ENCODE measurements at places on chromosomes 7 and 10.

DNA sequence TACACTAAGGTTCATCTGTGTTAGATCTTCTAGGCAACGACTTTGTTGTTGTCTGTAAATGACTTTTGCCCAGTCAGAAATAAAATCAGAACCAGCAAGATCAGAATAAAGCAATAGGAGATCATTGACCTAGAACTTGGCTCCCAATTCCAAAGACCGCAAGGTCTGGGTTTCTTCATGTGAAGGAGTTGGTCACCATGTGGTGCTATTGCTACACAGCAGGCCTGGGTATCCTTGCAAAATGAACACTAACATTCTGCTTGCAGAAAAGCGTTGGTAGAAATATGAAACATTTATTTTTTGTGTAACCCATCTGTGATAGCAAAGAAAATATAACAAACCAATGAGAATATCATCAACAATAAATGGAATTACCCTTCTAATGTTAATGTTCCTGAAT, 831.0 kb downstream of the NXPH1 start:
- no peak for DNase-seq

DNA sequence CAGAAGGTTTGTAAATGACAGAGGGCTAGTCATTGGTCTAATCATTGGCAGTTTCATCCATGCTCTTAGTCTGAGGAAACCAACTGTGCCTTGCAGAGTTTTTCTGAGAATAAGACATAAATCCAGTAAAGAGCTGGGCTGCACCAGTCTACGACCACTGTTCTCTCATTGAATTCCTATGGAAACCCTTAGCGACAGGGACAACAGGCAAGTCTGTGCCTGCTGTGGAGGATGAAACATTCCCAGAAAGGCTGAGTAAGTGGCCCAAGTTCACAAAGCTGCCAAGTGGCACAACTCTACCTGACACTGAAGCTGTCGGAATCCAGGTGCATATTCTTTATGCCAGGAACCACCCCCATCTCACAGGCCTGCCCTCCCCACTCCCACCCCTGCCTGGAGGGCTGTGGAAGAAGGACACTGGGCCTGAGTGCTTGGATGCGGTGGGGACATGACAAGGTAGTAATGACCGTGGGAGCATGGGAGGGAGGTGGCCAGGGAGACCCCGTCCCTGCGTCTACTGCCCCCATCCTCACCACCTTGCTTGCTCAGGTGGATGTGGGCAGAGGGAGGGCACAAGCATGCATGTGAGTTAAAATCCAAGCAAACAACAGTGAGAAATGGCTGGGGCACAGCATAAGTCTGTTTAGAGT, 58.0 kb downstream of the VSTM4 start:
- no peak for DNase-seq

GRCh38 chr7:127620406-127621233, 2.7 kb upstream of the PAX4 start:
- no peak for DNase-seq

DNA sequence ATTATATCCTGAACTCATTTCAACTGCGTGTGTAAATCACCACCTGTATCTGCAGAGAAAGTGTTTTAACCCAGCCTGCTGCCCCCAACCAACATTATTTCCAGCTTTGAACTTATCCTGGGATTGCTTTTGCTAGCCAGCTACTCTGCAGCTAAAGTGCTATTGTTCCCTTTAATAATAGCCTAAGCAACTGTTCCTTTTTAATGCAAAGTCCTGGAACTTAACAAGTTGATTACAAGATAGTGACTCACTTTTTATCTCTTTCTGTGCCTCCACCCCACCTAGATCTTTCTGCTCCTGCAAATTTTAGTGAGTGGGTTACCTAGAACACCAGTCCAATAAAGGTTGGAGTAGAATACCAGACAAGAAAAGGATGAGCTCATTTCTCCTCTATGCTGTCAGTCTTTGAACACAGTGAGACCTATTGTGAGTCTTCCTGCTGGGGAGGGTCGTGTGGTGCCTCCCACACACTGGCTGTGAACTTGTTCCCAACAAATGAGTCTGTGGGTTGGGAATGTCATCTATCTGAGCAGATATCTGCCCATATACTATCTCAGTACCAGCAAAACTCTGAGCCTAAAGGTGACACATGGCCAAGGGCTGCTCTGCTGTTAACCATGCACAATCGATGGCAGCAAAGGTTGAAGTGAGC, 137.7 kb downstream of the FAM204A start:
- DNase-seq: no peak

DNA sequence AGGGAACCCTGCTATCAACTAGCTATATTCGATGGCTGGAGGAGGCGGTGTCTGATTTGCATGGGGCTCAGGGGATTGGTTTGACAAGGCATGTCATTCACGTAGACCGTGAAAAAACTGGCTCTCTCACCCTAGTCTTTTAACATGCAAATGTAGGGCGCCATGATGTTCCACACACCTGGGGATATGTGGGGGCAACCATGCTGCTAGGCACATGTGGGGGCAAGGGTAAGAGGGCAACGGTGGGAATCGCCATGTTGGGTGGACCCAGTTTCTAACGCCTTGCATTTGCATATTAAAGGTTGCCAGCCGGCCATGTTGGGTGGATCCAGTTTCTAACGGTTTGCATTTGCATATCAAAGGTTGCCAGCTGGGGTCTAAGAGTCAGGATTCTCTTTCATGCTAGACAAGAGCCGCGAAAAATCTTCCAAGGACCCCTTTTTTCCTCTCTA, 419.2 kb upstream of the NFE2L3 start:
- DNase-seq: no peak

DNA sequence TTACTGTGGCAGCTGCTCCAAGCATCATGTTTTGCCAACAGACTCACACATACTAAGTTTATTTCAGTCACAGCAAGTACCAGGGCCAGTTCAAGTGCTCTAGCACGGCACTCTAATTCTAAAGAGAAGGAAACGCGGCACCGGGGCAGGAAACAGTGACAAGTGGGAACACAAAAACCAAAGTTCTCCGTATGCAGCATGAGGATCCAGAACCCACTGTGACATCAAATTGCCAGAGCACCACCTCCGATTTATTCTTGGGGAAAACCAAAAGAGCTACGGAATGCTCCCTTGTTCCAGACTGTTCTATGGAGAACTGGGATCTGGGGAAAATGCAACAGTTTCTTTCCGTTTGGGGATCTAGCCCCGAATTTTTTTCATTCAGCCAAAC, 448 bp upstream of the PTER start:
- DNase-seq: no peak

DNA sequence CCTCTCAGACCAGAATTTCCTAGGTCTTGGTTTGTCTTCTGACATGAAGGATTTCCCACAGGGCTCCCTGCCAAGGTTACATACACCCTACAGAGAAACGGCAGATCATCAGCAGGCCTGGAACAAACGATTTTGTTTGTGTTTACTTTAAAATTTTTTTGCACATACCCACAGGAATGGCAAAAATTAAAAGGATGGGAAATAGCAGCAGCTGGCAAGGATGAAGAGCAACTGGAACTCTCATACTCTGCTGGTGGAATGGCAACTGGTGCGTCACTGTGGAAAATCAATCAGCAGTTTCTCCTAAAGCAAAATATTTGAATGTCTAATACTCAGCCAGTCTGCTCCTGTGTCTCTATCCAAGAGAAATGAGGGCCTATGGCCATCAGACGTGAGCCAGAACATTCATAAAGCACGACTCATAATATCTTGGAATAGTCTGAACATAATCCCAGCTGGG, 6.5 kb downstream of the BAIAP2L1 start:
- DNase-seq: peak; percentile 39

DNA sequence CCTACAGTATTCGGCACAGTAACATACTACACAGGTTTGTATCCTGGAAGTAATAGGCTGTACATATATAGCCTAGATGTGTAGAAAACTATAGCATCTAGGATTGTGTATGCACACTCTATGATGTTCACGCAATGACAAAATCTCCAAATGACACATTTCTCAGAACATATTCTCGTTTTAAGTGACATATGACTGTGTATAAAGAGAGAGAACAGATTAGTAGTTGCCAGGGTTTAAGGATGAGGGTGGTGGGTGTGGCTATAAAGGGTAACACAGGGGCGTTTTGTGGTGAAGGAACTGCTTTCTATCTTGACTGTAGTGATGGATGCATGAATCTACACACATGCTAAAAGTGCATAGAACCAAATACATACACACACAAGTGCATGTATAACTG, 101.2 kb downstream of the ARL4A start:
- no peak for DNase-seq

DNA sequence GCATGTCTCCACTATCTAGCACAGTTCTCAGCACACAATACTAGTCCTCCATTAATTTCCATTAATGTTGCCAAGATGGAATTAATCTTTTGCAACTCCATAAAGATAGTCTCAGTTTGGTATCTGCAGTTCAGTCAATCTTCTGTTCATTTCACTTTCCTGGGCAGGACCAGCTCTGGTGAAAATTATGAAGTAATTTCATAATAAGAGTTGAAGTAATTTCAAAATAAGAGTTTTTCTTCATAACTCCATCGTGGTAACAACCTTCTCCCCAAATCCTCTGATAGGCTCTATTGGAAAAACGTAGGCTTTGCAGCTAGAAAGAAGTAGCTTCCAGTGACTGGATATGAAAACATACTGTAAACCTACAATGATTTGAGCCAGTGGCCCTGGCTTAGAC, 618.2 kb downstream of the TYW1 start:
- no peak for DNase-seq

DNA sequence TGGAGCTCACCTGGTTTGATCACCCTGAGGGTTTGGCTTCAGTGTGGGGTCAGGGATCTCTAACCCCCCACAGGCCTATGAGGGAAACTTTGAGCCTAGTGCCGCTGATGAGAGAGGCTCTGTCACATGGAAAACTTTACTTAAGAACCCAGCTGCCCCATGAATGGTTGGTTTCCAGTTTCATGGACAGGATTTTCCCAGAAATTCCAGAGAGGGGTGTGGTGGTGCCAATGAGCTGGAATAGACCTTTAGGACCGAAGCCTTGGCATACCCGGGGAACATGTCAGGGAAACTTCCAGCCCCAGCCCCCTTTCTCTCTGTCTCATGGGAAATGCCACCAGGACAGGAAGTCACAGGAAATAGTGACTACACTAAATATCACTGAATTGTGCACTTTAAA, 36.9 kb downstream of the AKR1B1 start:
- peak; percentile 74 for DNase-seq

DNA sequence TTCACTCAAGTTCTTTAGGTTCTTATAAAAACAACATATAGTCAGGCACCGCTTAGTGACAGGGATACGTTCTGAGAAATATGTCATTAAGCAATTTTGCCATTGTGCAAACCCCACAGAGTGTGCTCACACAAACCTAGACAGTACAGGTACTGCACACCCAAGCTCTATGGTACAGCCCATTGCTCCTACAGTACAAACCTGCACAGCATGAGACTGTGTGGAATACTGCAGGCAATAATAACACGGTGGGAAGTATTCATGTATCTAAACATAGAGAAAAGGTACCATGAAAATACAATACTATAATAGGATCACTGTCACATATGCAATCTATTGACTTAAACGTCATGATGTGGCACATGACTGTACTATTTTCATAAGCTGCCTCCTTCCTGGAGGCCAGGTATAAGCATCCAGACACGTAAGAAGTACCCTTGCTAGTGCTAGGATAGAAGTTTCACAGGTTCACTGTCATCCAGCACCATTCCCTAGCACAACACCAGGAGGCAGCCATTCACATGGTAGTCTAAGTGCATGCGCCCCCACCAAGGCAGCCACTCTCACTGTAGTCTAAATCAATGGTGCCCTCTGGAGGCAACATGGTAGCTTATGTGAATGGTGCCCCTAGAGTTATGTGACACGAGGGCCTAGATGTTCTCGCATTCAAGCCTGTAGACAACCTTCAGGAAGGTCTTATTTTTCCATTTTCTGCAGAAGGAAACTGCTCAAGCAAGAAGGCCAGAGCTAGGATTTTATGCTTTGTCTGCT, 98.5 kb downstream of the ARHGAP22 start:
- peak; percentile 10 for DNase-seq

DNA sequence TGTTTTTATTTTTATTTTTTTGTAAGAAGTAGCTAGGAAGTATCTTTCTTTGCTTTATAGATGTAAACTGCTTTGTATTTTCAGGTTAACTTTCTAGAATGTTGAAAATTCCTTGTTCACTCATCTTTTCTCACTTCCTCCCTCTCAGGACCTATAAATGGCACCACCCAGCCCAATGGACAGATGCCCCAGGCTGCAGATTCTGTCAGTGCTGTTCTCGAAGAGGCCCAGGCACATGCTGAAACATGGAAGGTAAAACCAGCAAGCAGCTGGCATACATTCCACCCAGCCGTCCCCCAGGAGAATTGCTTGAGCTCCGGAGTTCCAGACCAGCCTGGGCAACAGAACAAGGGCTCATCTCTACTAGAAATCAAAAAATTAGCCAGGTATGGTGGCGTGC, 47.1 kb upstream of the PDSS1 start:
- no peak for DNase-seq

GRCh38 chr10:71694567-71694968, 25.0 kb downstream of the C10orf105 start:
- no peak for DNase-seq

DNA sequence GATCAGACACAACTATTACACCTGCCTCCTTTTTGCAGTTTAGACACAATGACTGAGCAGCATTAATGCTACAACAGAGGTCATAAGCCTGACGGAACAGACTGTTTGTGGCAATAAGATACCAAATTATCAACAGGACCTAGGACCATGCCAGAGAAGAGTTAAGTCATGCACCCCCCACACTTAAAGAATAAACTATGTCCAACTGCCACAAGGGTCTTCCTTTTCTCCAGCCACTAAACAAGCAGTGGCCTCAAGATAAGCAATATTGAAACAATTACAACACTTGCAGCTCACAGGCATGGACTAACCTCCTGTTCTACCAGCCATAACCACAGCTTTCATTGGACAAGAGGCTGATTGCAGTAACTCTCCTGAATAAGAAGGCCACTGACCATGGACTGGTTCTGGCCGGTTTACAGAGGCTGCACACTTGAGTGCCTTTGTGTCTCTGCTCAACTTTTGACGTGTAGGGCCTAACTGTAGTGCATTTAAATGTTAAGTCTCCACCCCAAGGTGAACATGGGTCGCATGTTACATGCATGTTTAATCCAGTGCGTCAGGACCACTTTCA, 104.4 kb downstream of the STRA8 start:
- no peak for DNase-seq

GRCh38 chr7:143177374-143178119, 5.7 kb upstream of the TAS2R39 start:
- no peak for DNase-seq

- DNase-seq: peak; percentile 6
These were observed 339.0 kb downstream of the RNLS start for GRCh38 chr10:88243836-88244730.

- DNase-seq: no peak
These were observed 113.8 kb downstream of the CHN2 start for GRCh38 chr7:29308424-29308823.

- no peak for DNase-seq
These were observed 108.3 kb downstream of the AOAH start for GRCh38 chr7:36615852-36616540.

- DNase-seq: no peak
These were observed 182.6 kb upstream of the RNF32 start for GRCh38 chr7:156458011-156458410.

- DNase-seq: no peak
These were observed 19.8 kb downstream of the HNRNPA2B1 start for GRCh38 chr7:26180792-26181198.
